ENCODE measurements at places on chromosomes 7 and 10. TPM values are rescaled to one million over a fixed set of nuclear protein-coding genes. Genes with fewer than 3 reads are reported as not detected.

- H3K4me1 ChIP-seq, result no peaks in the 10 kb centered on the region
- H3K27ac ChIP-seq, result no peak overlapping the region
- peaks cover 6% of the 10 kb centered on the region for H3K36me3 ChIP-seq
- DNase-seq, result peak; percentile 6
- no peak overlapping the region for H3K4me3 ChIP-seq
- H3K27me3 ChIP-seq, result no peaks in the 10 kb centered on the region
These were observed 33.4 kb upstream of the AFAP1L2 start for GRCh38 chr10:114437473-114438292.

DNA sequence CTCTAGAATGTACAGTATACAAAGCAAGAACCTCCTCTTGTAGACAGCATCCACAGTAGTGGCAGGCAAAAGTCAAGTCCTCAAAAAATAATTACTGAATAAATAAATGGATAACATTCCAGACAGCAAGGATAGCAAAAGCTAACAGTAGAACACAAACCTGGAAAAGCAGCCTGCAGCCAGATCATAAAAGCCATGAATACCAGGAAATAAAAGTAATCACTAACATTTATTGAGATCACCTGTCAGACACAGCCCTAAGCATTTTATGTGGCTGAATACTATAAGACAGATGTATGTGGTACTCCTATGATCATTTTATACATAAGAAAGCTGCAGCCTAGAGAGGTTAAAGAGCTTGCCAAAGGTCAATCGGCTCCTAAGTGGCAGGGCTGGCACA is 34.0 kb downstream of the CUL2 start:
- H3K4me1 ChIP-seq, result peaks cover 28% of the 10 kb centered on the region
- peaks cover 6% of the 10 kb centered on the region for H3K36me3 ChIP-seq
- no peak overlapping the region for H3K4me3 ChIP-seq
- no peak for DNase-seq
- no peak overlapping the region for H3K27ac ChIP-seq
- H3K27me3 ChIP-seq, result no peaks in the 10 kb centered on the region

GRCh38 chr7:137936509-137937201 is 65.2 kb downstream of the CREB3L2 start:
- peaks cover 60% of the 10 kb centered on the region for H3K4me1 ChIP-seq
- H3K27me3 ChIP-seq, result no peaks in the 10 kb centered on the region
- H3K36me3 ChIP-seq, result no peaks in the 10 kb centered on the region
- H3K4me3 ChIP-seq, result no peak overlapping the region
- no peak overlapping the region for H3K27ac ChIP-seq
- DNase-seq, result no peak

- no peak overlapping the region for H3K27ac ChIP-seq
- peaks cover 43% of the 10 kb centered on the region for H3K27me3 ChIP-seq
- no peaks in the 10 kb centered on the region for H3K36me3 ChIP-seq
- no peak for DNase-seq
- H3K4me3 ChIP-seq, result no peak overlapping the region
These were observed 72.7 kb upstream of the PALS2 start for GRCh38 chr7:24500599-24500998.

GRCh38 chr7:960269-960871 is 5.9 kb upstream of the ADAP1 start:
- peaks cover 5% of the 10 kb centered on the region for H3K4me1 ChIP-seq
- no peak for DNase-seq
- no peaks in the 10 kb centered on the region for H3K27me3 ChIP-seq
- no peak overlapping the region for H3K4me3 ChIP-seq
- H3K36me3 ChIP-seq, result peaks cover 63% of the 10 kb centered on the region

DNA sequence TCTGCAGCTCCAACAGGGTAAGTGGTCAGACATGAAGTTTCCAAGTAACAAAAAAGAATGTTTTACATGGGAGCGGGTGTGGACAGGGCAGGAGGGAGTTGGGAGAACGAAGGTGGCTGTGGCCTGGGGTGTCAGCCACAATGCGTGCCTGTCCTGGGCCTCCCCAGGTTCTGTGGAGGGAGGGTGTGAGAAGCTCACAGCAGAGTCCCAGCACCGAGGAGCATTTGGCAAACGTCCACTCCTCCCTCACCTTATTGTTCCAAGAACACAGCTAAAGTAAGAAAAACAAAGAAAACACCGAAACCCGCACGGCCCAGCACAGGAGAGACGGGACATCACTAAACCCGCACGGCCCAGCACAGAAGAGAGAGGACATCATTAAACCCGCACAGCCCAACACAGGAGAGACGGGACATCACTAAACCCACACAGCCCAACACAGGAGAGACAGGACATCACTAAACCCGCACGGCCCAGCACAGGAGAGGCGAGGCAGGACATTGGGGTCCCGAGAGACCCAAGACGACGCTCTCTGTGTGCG is 226.4 kb downstream of the MAD1L1 start:
- no peak overlapping the region for H3K4me3 ChIP-seq
- H3K36me3 ChIP-seq, result peaks cover 5% of the 10 kb centered on the region
- no peaks in the 10 kb centered on the region for H3K4me1 ChIP-seq
- no peak for DNase-seq
- H3K27me3 ChIP-seq, result no peaks in the 10 kb centered on the region

GRCh38 chr10:113890769-113891168 is 36.3 kb downstream of the NHLRC2 start:
- H3K27me3 ChIP-seq, result no peaks in the 10 kb centered on the region
- no peak for DNase-seq
- no peaks in the 10 kb centered on the region for H3K4me1 ChIP-seq
- no peaks in the 10 kb centered on the region for H3K36me3 ChIP-seq
- no peak overlapping the region for H3K4me3 ChIP-seq
- H3K27ac ChIP-seq, result no peak overlapping the region

- H3K36me3 ChIP-seq, result no peaks in the 10 kb centered on the region
- no peaks in the 10 kb centered on the region for H3K4me1 ChIP-seq
- DNase-seq, result no peak
- no peak overlapping the region for H3K27ac ChIP-seq
These were observed 316.8 kb upstream of the MTPN start for GRCh38 chr7:136293841-136294391.

GRCh38 chr10:43046288-43046991 is 30.4 kb upstream of the RET start:
- no peaks in the 10 kb centered on the region for H3K4me1 ChIP-seq
- DNase-seq, result no peak
- H3K36me3 ChIP-seq, result no peaks in the 10 kb centered on the region
- peaks cover 59% of the 10 kb centered on the region for H3K27me3 ChIP-seq
- H3K4me3 ChIP-seq, result no peak overlapping the region

TAS2R41 gene
- total RNA-seq, result not detected

NKX2-3 gene
- not detected for total RNA-seq

RADIL gene
- 0.83 TPM for total RNA-seq

IL6 gene
- 20.7 TPM for total RNA-seq

GRID2IP gene
- total RNA-seq, result 1.4 TPM

CARD11 gene
- 79.2 TPM for total RNA-seq
